Activated naive CD4-positive, alpha-beta T cell treated with anti-CD3 and anti-CD28 coated beads, Interleukin-2, amount 10 ng/mL, durations not matched to agents 7 days and 5 days (primary cell): ENCODE measurements at places on chromosomes 4 and X.

- no peak overlapping the region for H3K27ac ChIP-seq
- no peak overlapping the region for H3K4me3 ChIP-seq
- DNase-seq = no peak
- no peaks in the 10 kb centered on the region for H3K36me3 ChIP-seq
Measured at GRCh38 chr4:82811838-82812341, 13.3 kb upstream of the SCD5 start.

DNA sequence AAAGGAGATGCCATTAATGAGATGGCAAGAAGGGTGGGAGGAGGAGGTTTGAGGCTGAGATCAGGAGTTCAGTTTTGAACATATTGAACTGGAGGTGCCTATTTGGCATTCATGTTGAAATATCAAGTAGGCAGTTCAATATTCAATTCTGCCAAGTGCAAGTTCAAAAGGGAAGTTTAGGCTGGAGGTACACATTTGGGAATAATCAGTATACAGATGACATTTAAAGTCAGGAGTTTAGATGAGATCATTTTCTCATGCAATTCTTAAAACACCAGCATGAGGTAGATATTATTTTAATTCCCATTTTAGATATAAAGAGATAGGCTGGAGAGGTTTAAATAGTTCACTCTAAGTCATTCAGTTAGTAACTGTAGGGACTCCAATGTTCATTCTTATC lies 26.1 kb downstream of the COQ2 start:
- H3K4me1 ChIP-seq = peaks cover 24% of the 10 kb centered on the region
- DNase-seq = no peak
- H3K4me3 ChIP-seq = no peak overlapping the region
- H3K27ac ChIP-seq = no peak overlapping the region
- no peaks in the 10 kb centered on the region for H3K27me3 ChIP-seq

DNA sequence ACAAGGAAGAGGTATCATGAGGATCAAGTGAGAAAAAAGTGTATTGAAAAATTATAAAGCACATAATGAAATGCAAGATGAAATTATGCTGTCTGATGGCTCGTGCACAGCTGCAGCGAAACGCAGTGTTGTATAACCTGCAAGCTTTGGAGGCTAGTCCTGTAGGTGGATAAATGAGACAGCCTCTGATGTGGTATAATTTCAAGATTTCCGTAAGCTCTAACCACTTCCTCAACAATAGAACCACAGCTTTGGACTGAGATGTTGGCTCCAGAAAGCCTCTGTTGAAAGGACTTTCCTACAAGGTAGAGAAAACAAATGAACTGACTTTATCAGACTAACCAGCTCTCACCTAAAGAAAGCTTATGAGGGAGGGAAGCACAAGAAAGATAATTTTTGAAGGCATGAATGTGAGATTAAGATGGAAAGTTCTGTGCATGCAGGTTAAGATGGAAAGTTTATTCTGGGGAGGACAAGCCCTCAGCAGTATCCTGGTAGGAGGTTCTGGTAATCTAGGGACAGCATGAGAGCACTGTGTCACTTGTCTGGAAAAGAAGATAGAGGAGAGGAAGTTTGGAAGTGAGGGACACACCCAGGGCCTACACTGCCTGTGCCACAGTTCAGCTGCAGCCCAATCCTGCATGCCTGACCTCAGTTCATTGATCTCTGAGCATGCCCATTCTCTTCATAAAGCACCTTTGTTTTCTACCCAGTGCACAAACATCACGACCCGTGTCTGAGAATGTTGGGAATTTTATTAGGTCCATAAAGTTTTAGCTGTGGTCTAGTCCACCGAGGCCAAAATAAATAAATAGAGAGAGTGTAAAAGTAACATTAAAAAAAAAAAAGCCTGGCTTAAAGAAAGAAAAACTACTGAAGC lies 161.5 kb upstream of the SFRP2 start:
- peak overlapping the region; percentile 8 for H3K27ac ChIP-seq
- peaks cover 17% of the 10 kb centered on the region for H3K4me1 ChIP-seq
- no peaks in the 10 kb centered on the region for H3K36me3 ChIP-seq
- no peak overlapping the region for H3K4me3 ChIP-seq

DNA sequence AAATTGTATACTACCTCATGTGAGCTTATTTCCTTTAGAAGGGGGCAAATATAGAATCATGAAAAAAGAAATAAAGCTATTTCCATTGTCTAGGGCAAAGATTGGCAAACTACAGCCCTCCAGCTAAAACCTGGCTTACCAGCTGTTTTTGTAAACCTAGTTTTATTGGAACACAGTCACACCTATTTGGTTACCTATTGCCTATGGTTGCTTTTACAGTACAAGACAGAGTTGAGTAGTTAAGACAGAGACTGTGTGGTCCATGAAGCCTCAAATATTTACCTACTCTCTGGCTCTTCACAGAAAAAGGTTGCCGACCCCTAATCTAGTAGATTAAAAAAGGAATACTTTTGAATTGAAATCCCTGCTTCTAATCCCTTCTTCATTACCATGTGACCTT lies 88.8 kb upstream of the ENPP6 start:
- no peak overlapping the region for H3K27ac ChIP-seq
- peaks cover 9% of the 10 kb centered on the region for H3K36me3 ChIP-seq
- DNase-seq = no peak

- H3K36me3 ChIP-seq = no peaks in the 10 kb centered on the region
- no peak overlapping the region for H3K4me3 ChIP-seq
Measured at GRCh38 chr4:124933521-124933920, 221.0 kb upstream of the ANKRD50 start.

- no peaks in the 10 kb centered on the region for H3K36me3 ChIP-seq
- no peaks in the 10 kb centered on the region for H3K27me3 ChIP-seq
- DNase-seq = no peak
- H3K4me1 ChIP-seq = no peaks in the 10 kb centered on the region
Measured at GRCh38 chr4:94534401-94535312, 82.9 kb downstream of the PDLIM5 start.

GRCh38 chrX:110965409-110966090 lies 130.4 kb upstream of the PAK3 start:
- DNase-seq = no peak
- no peak overlapping the region for H3K27ac ChIP-seq
- H3K4me3 ChIP-seq = no peak overlapping the region
- H3K4me1 ChIP-seq = no peaks in the 10 kb centered on the region
- no peaks in the 10 kb centered on the region for H3K27me3 ChIP-seq

DNA sequence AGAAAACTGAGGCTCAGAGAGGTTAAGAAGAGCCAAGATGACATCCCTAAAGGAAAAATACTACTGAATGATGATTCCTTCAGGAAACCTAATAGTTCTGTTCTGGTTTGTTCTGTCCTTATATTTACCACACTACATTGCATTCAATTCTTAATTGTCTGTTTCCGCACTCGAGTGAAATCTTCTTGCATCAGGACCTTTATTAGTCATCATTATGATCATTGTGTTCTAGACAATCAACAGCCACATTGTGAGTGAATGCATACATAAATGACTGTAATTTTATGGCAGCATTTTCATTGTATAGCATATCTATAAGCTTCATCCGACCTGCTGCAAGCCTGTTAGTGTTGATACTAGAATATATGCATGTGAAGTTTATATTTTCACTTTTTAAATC lies 156.7 kb upstream of the FAM241A start:
- DNase-seq = no peak
- H3K36me3 ChIP-seq = no peaks in the 10 kb centered on the region
- H3K4me1 ChIP-seq = no peaks in the 10 kb centered on the region
- no peak overlapping the region for H3K4me3 ChIP-seq
- no peak overlapping the region for H3K27ac ChIP-seq
- peaks cover 17% of the 10 kb centered on the region for H3K27me3 ChIP-seq

GRCh38 chr4:101693842-101694398 lies 96.6 kb upstream of the BANK1 start:
- H3K4me1 ChIP-seq = no peaks in the 10 kb centered on the region
- H3K36me3 ChIP-seq = no peaks in the 10 kb centered on the region
- H3K27me3 ChIP-seq = no peaks in the 10 kb centered on the region

- peak overlapping the region; percentile 100 for H3K27ac ChIP-seq
- H3K4me3 ChIP-seq = peak overlapping the region; percentile 90
- peaks cover 37% of the 10 kb centered on the region for H3K4me1 ChIP-seq
- peak; percentile 63 for DNase-seq
- H3K36me3 ChIP-seq = peaks cover 10% of the 10 kb centered on the region
- H3K27me3 ChIP-seq = no peaks in the 10 kb centered on the region
Measured at GRCh38 chrX:41085878-41086626, 807 bp downstream of the USP9X start.

DNA sequence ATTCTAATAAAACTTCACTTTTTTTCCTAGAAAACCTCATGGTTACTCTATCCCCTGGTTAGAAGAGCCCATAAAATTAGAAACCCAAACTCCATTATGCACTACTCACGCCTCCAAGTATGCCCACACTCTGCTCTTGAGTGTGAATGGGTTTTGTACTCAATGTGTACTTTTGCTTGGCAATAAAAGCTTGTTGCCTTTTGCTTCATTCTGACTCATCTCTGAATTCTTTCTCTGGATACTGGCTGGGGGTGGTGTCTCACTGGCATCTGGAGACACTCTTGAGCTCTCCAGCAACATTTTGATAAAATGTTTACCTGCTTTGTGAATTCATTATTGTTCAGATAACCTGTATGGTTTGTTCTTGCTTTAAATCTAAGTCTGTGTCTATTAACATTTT lies 963.3 kb downstream of the TRAM1L1 start:
- no peak overlapping the region for H3K27ac ChIP-seq
- no peaks in the 10 kb centered on the region for H3K36me3 ChIP-seq
- H3K27me3 ChIP-seq = no peaks in the 10 kb centered on the region
- no peak overlapping the region for H3K4me3 ChIP-seq
- H3K4me1 ChIP-seq = no peaks in the 10 kb centered on the region

DNA sequence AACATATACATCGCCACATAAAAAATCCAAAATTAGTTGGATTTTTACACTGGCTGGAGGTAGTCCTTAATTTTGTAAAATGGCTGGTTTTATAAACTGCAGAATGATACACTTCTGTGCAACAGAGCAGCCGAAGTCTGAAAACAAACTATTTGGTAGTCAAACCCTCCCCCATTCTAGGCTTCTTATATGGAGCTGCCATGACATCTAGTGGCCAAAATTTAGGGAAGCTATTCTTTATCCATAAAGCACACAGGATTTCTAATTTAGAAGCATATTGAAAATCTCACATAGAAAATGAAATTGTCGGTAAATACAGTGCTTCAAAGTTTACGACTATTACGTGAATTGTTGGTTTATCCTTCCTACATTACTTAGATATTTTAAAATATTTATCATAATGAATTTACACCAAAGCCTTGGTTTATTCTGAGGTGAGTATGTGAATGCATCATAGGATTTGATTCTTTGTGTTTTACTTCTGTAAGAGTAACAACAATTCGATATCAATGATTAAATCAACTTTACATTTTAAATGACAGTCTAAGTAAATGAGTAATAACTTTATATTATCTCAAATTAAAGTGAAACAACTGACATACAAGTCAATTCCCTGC lies 113.4 kb upstream of the FAM241A start:
- no peaks in the 10 kb centered on the region for H3K27me3 ChIP-seq
- no peaks in the 10 kb centered on the region for H3K4me1 ChIP-seq
- no peaks in the 10 kb centered on the region for H3K36me3 ChIP-seq
- no peak overlapping the region for H3K27ac ChIP-seq

DNA sequence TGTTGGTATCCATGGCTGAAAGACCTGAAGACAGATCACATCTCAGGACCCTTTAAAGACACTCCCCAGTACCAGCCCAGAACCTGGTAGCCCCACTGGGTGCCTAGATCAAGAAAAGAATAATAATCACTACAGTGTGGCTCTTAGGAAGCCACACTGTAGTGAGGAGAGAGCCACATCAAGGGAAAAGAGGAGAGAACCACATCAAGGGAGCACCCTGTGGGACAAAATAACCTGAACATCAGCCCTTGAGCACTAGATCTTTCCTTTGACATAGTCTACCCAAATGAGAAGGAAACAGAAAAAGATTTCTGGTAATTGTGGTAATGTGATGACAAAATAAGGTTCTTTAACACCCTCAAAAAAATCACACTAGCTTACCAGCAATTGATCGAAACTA lies 15.3 kb downstream of the RTL3 start:
- H3K4me1 ChIP-seq = peaks cover 19% of the 10 kb centered on the region
- H3K4me3 ChIP-seq = no peak overlapping the region
- peak; percentile 58 for DNase-seq
- peak overlapping the region; percentile 79 for H3K27ac ChIP-seq
- H3K27me3 ChIP-seq = peaks cover 10% of the 10 kb centered on the region
- H3K36me3 ChIP-seq = peaks cover 28% of the 10 kb centered on the region

DNA sequence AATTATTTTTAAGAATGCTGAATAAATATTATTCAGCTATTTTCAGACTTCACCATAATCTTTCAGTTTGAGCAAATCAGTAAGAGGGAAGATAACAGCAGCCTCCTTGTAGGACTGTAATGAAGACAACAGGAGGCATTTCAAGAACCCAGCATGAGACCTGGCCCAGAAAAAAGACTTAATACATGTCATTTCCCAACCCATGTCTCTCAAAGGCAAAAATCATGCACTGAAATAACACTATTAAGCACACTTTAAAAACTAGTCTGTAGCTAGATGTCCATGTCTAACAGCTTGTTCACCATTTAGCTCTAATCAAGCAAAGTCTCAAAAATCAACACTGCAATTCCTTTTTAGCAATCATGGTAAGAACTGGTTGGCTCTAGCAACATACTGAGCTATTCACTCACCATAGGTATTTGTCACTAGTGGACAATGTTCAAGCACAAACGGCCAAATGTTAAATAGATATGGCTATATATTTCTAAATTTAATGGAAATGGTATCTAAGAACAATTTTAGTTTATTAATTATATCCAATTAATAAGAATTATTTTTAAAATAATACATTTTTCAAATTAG lies 109.9 kb downstream of the WDFY3 start:
- H3K27ac ChIP-seq = no peak overlapping the region
- DNase-seq = no peak
- H3K36me3 ChIP-seq = no peaks in the 10 kb centered on the region
- H3K27me3 ChIP-seq = peaks cover 4% of the 10 kb centered on the region
- no peaks in the 10 kb centered on the region for H3K4me1 ChIP-seq
- H3K4me3 ChIP-seq = no peak overlapping the region

GRCh38 chr4:84298023-84298718 lies 200.9 kb downstream of the NKX6-1 start:
- H3K4me3 ChIP-seq = no peak overlapping the region
- H3K4me1 ChIP-seq = no peaks in the 10 kb centered on the region
- no peak for DNase-seq

GRCh38 chrX:115559672-115560071 lies 1.3 kb upstream of the PLS3 start:
- no peak overlapping the region for H3K4me3 ChIP-seq
- no peak overlapping the region for H3K27ac ChIP-seq
- H3K4me1 ChIP-seq = no peaks in the 10 kb centered on the region
- peaks cover 32% of the 10 kb centered on the region for H3K27me3 ChIP-seq
- no peak for DNase-seq

- peaks cover 5% of the 10 kb centered on the region for H3K27me3 ChIP-seq
- H3K4me3 ChIP-seq = no peak overlapping the region
- H3K36me3 ChIP-seq = no peaks in the 10 kb centered on the region
- H3K27ac ChIP-seq = no peak overlapping the region
- peaks cover 2% of the 10 kb centered on the region for H3K4me1 ChIP-seq
Measured at GRCh38 chrX:46376246-46376885, 168.9 kb downstream of the ZNF674 start.

GRCh38 chr4:186628058-186628711 lies 72.8 kb upstream of the MTNR1A start:
- H3K27me3 ChIP-seq = no peaks in the 10 kb centered on the region
- peaks cover 2% of the 10 kb centered on the region for H3K36me3 ChIP-seq
- no peak overlapping the region for H3K4me3 ChIP-seq
- peaks cover 9% of the 10 kb centered on the region for H3K4me1 ChIP-seq
- DNase-seq = peak; percentile 32
- H3K27ac ChIP-seq = no peak overlapping the region

- no peak overlapping the region for H3K27ac ChIP-seq
- no peak for DNase-seq
- H3K4me1 ChIP-seq = peaks cover 2% of the 10 kb centered on the region
- no peak overlapping the region for H3K4me3 ChIP-seq
- peaks cover 3% of the 10 kb centered on the region for H3K27me3 ChIP-seq
- H3K36me3 ChIP-seq = peaks cover 3% of the 10 kb centered on the region
Measured at GRCh38 chrX:130196466-130196865, 24.7 kb downstream of the RAB33A start.
